Inflammatory macrophage treated with lipopolysaccharide for 1 hour (primary cell): ENCODE measurements at places on chromosomes 13 and 19.

DNA sequence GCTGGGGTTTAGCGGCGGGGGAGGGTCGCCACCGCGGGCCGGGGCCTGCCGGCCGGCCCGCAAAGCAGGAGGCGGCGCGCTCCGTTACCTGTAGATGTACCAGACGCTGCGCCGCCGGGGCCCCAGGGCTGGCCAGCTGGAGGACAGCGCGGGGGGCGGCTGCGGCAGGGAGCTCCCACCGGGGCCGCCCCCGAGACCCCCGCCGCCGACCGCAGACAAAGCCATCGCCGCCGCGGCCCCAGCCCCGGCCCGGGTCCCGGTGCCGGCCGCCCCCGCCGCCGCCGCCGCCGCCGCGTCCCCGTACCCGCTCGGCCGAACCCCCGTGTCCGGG lies 24.8 kb downstream of the SHANK1 start:
- DNase-seq: no peak

DNA sequence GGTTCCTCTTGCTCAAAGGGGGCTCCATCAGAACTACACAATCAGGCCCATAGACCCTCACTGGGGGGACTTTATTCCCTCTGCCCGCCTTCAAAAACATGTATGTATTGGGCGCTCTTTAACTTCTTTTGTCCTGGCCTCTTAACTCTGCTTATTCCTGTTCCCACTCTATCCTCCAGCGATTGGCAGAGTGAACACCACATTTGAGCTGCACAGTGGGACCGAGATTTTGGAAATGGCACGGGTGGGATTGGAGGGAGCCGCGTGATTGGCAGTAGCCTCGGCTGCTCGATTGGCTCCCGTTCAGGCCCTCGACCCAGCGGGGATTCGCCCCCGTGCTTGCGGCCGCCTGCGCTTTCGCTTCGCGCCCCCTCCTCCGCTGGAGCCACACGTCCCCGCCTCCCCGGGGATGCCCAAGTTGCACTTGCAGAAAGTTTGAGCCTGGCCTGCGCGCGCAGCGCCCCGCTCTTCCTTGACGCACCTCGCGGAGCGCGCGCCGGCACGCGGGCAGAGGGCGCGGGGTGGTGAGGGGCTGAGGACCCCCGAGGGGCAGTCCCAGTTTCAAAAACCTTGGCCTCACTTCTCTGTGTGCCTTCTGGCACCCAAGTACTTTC lies at the start of gene ZIC5:
ZIC5 (minus strand) TSS at position 192 of the 614 bp plus-strand sequence; CDS start at position 28, 164 bp downstream.
- no peak for DNase-seq

DNA sequence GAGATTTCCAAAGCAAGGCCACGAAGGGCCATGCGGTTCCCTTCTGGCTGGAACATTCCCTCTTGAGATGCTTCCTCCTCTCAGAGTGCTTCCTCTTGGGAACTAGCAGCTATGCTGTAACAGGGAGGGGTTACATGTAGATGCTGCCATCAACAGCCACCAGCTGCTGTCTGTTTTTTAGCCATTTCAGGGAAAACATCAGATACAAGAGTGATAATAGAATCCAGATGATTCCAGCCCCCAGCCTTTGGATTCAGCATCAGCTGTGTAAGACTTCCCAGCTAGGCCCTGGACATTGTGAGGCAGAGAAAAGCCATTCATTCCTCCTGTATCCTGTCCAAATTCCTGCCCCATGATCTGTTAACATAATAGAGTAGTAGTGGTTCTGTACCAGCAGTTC lies 8.2 kb upstream of the ZNF177 start:
- DNase-seq: no peak

DNA sequence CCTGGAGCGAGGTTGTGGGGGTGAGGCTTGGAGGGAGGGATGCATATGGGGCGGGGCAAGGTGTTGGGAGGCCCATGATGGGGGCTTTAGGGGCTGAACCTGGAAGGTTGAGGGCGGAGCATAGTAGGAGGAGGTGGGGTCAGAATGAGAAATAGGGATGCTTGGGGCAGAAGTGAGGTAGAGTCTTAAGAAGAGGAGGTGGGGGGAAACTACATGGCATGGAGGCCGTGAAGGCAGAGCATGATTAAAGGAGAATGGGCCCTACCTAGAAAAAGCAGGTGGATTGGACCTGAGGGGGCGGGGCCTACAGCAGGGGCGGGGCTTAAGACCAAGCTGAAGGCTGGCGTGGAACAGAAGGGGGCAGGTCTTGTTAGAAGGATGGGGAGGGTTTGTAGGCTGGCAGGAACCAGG lies 799 bp downstream of the NR1H2 start:
- no peak for DNase-seq

DNA sequence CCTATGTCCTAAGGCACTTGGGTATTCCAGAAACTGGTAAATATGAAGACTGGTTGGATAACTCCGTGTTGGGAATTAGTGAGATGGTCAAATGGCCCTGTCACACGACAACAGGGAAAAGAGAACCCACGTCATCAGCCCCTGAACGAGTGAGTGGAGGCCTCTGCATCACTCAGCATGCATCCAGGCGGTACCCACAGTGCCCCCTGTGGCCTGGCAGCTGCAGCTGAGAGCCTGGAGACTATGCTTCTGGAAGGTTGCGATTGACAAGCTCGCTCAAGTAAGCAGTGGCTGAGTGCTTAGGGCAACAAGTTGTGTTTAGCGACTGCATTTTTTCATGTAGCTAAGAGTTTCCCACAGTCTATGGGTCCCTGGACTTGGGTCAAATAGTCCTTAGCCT lies 55.9 kb downstream of the COL4A2 start:
- DNase-seq: no peak
